ENCODE measurements at places on chromosomes 5 and 9.

DNA sequence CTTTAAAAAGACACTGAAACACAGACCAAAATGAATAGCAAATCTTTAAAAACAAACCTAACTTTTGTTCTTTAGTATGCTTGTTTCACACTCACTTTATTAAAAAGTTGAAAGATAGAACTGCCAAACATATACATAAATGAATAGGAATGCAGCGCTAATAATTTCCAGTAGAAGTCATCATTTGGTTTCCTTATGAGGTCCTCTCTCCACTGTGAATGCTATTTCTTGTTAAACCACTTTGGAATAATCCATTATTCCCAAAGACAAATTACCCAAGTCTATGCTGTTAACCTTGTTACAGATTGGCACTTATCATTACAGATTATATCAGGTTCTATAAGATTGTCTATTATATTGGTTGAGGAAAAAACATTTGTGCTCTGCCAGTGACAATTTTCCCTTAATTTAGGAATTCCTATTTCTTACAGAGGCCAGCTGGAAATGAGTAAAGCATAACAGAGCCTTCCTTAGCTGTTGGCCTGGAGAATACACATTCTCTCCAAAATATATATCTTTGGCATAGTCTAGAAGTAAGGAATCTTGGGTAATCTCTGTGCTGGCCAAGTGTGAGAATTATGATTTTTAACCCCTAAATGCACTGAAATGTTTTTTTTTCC, 29.3 kb upstream of the MINAR2 start:
- DNase-seq = no peak

DNA sequence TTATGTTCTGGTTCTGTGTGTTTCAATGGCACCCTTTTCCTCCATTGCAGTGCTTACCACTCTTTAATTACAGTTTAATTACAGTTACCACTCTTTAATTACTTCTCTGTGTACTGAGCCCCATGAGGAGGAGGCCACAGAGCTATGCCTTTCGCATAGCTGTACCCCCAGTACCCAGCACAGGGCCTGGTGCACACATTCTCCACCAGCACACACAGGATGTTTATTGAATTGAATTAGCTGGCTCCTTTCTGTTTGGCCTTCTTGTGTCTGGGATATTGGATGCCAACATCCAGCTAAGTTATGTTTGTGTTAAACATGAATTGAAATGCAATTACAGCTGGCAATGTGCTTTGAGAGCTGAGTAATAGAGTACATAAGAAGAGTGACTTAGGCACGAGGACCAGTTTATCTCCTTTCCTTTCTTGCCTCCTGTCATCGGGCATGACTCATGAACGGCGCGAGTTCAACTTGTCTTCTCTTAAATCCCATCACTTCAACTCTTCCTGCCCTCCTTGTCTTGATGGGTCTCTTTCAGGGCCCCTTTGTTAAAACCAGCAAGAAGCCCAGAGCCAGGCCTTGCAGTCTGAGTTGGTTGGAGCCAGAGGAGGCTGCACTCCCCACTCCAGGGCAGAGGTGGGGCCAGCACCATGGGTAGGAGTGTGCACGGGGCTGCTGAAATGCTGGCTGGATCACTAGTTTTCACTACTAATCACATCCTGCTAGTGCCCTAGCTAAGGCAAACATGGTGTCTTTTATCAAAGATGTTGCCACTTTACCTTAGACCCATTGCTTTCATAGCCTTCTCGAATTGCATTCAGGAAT, 37.4 kb downstream of the MVB12B start:
- no peak for DNase-seq

- peak; percentile 3 for DNase-seq
These were observed 435.7 kb upstream of the RIOK2 start for GRCh38 chr5:97618721-97619120.

- no peak for DNase-seq
These were observed 21.3 kb downstream of the MRPL36 start for GRCh38 chr5:1778138-1779020.

DNA sequence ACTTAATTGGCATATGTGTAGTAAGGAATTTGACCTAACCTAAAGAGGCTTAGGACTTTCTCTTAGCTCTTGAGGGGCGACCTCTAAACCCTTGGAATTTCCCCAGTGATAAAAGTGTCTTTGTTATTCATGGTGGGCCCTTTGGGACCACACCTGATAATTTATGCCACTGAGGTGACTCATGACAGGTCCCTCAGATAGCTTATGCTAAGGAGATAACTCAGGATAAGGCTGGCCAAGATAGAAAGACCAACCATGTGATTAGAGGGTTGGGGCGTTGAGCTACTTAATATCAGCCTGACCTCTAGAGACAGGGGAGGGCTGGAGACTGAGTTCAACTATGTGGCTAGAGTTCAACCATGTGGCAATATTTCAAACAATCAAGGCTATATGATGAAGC, 218.1 kb downstream of the AP3B1 start:
- no peak for DNase-seq

GRCh38 chr9:4596165-4596922, 65.8 kb upstream of the PLPP6 start:
- DNase-seq = no peak

GRCh38 chr9:113129884-113130283, 20.9 kb upstream of the SLC31A2 start:
- no peak for DNase-seq

DNA sequence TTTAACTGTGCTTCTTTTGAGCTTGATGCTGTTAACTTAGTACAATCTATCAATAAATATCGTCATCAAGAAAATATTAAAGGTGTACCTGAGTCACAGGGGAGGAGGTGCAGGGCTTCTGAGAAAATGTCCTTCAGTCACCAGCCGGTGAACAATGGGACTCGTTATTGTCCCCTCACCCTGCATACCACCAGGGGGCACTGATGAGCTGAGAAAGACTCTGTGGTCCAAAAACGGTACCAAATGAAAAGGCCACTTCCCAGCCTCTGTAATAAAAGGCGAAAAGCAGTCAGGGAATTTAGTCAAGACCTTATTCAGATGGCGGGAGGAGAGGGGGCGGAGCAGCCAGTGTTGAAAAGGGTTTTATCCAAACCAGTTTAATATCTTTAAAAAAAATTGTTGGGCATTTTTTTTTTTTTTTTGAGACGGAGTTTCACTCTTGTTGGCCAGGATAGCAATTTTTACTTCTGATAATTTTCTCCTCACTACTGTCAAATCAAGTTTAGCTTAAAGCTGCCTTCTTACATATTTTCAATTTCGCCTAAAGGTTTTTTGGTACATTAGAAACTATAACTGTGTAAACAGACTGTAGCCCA, 271.9 kb upstream of the ADAMTS16 start:
- DNase-seq = peak; percentile 55

- DNase-seq = no peak
These were observed 406.8 kb downstream of the ANXA1 start for GRCh38 chr9:73558471-73558870.

DNA sequence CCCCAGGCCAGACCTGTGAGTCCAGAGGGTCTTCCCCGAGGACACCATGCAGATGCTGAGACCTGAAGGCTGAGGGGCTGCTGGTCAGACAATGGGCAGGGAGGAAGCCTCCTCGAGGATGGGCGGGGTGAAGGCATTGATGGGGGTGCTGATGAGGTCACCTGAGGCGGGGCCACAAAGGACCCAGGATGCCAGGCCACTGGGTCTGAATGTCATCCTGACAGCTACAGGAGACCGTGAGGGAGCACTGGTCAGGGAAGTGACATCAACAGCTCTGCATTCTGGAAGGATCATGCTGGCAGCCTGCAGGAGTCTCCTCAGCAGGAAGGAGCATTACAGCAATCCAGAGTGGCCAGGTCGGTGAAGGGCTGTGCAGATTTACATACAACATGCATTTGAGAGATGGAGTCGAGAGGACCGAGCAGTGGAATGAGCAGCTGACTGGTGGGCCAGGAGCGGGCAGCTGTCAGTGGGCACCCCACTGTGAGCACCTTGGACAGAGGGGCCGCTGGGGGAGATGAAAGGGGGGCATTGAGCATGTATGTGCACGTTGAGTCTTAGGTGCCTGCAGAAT, 77.7 kb upstream of the ADAMTS2 start:
- DNase-seq = no peak

DNA sequence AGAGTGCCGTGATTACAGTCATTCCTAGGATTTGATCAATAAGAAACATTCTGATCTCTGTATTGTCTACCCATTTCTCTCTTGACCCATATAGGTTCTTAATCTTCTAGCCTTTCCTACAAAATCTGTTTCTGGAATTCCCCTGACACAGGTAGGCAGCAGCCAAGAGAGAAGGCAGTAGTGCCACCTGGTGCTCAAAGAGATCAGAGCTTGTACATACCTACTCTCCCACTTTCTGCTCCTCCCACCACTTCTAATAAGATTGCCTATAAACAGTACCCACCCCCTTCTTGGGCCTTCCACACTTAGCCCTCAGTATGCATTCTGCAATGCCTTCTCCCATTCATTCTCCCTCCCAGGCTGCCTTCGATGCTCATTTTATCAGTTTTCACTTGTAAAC, 117.4 kb upstream of the RORB start:
- peak; percentile 37 for DNase-seq

DNA sequence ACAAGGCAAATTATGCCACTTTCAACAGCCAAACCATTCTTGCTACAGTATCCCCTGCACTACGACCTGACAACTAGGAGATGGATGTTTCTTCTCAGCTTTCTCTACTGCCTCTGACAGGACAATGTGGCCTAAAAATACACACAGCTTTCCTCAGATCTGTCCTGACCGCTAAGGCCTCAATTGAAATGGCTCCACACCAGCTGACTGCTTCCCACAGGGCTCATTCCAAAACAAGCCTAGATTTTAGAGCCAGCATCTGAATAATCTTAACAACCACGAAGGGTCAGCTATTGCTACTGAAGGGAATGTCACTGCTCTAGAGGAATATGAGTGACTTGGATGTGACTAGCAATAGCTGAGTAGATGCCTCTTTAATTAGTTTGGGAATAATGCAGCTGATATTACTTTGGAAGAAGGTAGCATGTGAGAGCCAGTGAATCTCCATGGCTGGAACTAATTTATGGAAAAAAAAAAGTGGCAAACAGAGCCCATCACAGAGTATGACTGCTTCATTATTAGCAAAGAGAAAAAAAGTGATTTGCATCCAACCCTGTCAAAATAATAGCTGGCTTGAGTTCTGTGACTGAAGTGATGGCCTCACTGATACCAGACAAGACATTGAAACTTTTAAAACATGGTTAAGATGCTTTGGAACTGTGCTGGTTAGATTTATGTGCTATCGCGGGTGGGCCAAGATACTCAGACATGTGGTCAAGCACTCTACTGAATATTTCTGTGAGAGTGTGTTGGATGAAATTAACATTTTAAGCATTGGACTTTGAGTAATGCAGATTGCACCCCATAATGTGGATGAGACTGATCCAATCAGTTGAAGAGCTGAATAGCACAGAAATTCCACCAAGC, 450.2 kb downstream of the NR2F1-AS1 start:
- no peak for DNase-seq

DNA sequence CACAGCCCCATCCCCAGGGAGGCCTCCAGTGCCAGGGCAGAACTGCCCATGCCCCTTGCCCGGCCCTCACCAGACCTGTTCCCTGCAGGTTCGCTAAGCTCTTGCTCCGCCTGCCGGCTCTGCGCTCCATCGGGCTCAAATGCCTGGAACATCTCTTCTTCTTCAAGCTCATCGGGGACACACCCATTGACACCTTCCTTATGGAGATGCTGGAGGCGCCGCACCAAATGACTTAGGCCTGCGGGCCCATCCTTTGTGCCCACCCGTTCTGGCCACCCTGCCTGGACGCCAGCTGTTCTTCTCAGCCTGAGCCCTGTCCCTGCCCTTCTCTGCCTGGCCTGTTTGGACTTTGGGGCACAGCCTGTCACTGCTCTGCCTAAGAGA, 110.1 kb downstream of the RXRA start:
- DNase-seq = no peak

- no peak for DNase-seq
These were observed 190.4 kb downstream of the DRD1 start for GRCh38 chr5:175253597-175253996.

DNA sequence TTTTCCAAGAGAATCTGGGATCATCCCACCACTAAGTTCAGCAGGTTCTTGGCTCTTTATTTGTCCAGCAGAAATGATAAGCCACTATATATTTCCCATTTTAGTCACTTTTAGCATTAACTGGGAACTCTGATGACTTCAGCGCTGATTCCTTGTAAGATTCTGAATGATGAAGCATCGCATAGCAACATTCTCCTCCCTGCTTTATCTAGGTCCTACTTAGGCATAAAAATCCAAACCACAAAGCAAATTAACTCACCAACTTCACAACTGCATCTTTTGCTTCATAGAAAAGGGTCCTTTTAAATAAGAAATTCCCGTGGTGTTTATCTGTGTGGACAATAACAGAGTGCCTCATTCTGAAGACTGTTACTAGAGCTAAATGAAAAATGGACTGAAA, 203.9 kb downstream of the SAXO1 start:
- DNase-seq = no peak

DNA sequence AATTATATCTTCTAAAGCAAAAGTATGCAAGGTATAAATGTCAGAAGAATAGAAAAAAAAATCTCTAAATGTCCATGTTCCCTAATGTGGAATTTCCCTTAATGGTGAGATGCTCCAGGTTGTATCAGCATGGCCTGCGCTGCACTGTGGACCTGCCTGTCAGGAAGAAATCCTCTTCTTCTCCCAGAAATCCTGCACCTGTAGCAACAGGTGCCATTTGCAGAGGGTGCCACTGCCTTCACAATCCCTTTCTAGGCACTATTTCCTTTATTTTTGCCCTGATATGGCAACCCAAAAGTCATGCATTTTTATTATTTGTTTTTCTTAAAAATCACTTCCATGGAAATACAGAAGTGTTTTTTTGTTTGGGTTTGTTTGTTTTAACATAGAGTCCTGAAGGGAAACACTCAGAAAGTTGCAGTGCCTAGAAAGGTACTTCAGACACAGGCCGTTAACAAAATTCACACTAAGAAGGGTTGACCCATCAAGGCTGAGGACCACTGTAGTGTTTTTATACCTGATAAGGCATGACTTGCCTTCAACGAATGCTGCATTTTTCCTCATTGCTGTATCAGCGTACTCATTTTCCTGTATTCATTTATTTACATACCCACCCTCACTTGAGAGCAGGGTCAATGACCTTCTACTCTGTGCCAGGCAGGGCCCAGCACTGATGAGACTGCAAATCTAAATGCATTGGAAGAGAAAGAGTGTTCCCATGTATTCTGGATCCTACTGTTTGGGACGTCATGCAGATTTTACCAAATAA, 177.8 kb downstream of the SNX18 start:
- no peak for DNase-seq

DNA sequence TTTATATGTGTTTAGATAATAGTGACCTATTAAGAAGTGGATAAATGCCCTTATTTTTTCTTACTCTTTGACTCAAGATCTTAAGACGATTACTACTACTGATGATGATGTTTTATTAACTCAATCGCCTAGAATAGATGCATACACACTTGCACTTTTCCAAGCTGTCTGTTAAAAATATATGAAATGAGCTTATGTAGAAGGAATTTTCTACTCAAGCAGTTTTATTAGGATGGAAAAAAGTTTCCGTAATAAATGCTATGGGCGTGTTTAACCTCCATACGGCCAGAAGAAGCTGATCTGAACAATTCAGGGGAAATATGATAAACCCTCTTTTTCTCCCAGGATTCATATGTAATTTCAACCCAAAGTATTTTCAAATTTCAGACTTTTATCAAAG, 455.7 kb upstream of the MPDZ start:
- no peak for DNase-seq

GRCh38 chr5:1393571-1394501, 48.9 kb upstream of the CLPTM1L start:
- no peak for DNase-seq
